ENCODE measurements at places on chromosomes 1 and 21.
A peak's percentile ranks its signal among the peaks of the same experiment; 100 is the strongest.

DNA sequence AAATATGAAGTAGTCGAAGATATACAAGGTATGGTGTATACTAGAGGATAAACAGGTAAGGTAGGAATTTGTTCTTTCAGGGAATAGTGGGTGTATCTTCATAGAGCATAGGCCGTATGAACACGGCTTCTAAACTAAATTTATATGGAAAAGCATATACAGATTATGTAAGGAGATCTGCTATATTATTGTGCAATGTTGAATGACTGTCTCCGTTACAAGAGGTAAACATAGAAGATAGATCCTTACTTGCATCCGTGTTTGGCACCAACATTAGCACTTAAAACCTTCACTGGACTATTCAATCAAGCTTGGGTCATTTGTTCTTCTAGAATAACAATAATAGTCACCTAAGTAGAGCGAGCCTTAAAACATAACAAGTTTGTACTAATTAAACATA, 45.9 kb downstream of the CLEC20A start:
- no peak for DNase-seq

GRCh38 chr1:235253219-235253962, 74.6 kb downstream of the ARID4B start:
- peak; percentile 71 for DNase-seq

DNA sequence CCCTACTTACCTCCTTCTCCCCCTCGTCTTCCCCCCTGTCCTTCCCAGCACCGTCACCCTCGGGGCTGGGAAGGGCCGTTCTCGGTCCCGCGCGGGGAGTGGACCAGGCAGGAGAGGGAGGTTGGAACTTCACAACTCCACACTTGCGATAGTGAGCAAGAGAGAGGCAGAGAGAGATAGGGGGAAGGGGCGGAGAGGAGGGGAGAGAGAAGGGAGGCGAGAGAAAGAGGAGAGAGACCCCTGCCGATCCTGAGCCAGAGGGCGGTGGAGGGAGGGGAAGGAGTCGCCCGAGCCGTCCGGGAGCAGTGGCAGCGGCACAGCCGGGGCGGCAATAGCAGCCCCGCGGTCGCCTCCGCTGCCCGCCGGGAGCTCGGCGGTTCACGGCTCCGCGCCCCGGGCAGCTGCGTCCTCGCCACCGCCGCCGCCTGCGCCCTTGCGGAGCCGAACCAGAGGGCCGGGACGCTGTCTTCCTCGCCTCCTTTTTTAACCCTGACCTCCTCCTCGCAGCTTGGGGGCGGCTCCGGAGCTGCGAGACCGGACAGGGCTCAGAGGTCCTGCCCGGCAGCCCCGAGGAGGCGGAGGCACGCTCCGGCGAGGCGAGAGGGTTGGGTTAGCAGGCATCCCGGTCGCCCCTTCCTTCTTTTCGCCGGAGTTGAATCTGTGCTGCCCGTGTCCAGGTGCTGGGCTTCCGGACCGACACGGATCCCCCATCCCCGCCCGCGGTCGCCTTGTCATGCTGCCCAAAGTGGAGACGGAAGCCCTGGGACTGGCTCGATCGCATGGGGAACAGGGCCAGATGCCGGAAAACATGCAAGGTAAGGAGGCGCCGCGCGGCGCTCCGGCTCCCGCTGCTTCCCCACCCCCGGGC, 11.7 kb downstream of the NR5A2 start:
- peak; percentile 59 for DNase-seq

DNA sequence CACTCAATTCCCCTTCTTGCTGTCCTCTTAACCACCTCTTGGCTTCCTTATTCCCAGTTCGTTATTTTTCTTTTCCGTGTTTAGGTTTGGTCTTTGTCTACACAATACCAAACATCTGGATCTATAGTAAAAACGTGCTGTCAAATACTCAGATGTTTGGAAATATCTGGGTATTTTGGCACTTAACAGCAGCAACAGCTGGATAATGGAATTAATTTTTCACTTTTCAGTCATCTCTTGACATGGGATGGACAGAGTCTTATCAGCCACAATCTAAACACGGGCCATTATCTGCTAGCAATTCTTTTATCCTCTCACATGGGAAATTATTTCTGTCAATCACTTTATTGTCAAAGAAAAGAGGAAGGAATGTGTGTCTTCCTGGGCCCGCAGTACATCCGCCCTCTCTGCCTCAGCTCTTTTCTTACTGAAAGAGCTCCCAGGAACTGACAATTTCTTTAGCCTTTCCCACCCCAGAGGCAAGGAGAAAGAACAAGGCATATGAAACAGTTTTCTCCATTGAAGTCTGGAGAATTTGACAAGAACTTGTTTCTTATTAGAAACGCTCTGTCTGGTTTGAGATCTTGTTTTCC, 13.4 kb downstream of the NHLH2 start:
- DNase-seq, result no peak

DNA sequence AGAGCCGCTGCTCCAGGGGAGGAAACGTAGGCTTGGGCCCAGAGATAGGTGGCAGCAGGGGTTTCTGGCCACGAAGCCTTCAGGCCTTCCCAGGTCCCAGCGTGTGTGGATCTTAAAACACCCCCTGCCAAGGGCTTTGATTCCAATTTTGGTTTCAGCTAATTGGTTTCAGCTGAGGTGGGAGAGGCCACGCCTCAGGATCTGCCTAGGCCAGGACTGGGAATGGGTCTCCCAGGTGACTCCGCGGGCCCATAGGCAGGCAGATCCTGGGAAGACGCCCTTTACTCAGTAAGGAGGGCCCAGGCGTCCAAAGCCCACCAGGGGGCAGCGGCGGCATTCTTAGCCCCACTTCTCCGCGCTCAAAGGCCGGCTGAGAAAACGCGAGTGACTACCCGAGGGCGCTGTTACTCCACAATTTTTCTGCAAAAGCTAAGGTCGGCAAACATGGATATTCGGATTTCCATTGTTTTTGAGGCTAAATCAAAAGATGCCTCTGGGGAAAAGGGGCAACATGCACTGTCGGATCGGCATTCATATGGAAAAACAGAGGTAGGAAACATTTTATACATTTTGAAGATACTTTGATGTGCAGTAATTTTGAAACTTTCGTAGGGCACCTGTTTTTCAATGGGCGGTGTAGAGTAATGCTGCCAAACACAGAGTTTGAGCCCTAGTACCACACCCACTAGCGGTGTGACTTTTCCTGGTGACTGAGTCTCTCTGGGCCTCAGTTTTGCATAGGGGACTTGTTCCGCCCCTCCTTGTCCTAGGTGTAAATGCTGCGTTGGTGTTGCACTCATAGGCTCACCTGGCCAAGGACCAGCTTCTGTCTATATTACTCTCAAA, 31.8 kb upstream of the BCL10 start:
- peak; percentile 94 for DNase-seq

- DNase-seq, result no peak
Measured at GRCh38 chr1:157162345-157162744, 24.1 kb upstream of the ETV3 start.

GRCh38 chr1:62117018-62117750, 77.5 kb upstream of the L1TD1 start:
- no peak for DNase-seq

DNA sequence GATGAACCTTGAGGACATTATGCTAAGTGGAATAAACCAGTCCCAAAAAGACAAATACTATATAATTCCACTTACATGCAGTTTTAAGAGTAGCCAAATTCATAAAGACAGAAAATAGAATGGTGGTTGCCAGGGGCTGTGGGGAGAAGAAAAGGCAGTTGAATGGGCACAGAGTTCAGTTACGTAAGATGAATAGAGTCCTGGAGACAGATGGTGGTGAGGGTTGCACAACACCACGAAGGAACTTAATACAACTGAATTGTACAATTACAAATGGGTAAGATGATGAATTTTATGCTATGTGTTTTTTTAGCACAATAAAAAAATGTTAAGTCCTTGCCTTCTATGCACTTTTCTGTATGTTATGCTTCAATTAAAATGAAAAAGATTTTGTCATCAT, 66.6 kb downstream of the CD34 start:
- no peak for DNase-seq

DNA sequence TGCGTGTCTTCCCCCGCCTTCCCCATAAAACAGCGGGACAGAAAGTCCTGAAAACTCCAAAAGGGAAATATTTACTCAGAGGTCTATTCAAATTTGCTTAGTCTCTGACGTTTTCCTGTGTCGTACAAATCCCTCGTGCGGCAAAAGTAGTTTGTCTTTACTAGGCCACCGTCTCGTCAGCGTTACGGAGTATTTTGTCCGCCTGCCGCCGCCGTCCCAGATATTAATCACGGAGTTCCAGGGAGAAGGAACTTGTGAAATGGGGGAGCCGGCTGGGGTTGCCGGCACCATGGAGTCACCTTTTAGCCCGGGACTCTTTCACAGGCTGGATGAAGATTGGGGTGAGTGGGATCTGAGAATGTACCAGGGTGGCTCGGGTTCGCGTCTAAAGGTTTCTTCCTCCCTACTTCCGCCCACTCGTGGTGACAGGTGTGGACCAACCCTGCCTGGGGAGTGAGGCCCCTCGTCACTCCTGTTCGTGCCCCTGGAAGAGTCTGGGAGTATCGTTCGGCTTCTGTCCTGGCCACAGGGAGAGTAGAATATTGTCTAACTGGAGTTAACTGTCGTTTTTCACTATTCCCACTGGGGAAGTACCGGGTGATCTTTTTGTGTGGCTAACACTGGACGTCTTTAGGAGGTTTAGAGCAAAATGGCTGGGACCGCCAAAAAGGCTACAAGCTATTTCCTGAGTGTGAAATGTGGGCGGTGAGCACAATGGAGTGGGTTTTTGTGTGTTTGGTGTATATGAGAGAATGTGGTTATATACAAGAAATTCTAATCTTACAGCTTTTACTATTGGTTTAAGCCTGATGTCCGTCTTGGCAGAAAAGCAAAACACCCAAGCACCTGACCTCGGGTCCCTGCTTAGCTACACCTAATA, at the start of gene ATF6:
Gene ATF6, plus strand, starts transcription at position 219 of the 880 bp plus-strand sequence. Its CDS starts 41 bp downstream, at position 260.
- DNase-seq, result peak; percentile 76

- DNase-seq, result no peak
Measured at GRCh38 chr1:214244841-214245240, 36.1 kb upstream of the SMYD2 start.

DNA sequence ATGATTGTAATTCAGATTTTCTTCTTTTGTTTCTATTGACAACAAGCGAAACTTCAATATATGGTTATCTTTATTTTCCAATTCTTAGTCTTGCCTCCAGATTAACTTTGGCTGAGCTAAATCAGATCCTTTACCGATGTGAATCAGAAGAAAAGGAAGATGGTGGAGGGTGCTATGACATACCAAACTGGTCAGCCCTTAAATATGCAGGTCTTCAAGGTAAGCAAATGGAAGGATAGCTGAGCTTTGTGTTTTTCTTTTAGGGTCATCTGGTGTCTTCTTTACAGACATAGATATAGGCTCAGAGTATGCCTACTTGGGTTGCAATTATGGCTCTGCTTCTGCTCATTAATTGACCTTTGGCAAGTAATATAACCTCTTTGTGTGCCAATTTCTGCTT, 37.7 kb downstream of the AGL start:
- DNase-seq, result no peak

DNA sequence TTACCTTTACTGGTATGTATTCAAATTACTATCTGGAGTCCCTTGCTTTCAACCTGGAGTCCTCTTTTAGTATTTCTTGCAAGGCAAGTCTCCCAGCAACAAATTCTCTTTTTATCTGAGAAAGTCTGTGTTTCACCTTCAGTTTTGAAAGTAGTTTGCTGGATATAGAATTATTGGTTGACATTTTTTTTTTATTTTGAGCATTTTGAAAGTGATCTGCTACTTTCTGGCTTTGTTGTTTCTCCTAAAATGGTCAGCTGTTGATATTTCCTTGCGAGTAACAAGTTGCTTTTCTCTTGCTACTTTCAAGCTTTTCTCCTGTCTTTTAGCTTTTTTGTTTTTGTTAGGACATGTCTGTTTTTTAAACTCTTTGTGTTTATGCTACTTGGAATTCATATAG, 126.1 kb downstream of the TRIM33 start:
- DNase-seq, result no peak

DNA sequence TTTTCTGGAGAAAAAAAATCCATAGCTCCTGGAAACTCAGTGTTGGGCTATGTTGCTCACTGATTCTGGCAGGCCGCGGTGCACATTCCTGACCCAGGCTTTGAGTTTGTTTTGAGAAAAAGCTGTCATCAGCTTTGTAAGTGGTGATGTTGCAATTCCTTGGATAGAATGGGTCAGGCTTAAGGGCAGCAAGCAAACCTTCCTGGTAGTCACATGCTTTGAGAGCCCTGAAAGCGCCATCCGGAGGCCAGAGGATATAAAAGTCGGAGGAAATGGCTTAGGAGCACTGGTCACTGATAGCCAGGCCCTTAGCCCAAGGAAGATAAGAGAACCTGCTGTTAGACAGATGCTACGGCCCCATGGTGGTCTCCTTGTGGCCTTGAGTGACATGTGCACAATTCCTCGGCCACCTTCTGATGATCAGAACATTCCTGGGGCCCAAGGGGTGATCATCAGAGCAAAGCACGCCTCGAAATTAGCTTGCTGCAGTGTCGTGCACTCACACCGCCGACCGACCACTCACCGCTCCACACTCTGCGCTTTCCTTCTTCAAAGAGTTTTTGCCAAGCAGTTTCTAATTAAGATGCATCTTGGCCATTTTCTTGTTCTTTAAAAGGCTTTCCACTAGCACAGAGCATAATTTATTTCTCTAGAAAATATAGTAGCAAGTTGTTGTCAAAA, 78.6 kb downstream of the MAN1C1 start:
- DNase-seq, result peak; percentile 56

GRCh38 chr21:44437696-44438431, 17.4 kb upstream of the LRRC3 start:
- DNase-seq, result no peak

DNA sequence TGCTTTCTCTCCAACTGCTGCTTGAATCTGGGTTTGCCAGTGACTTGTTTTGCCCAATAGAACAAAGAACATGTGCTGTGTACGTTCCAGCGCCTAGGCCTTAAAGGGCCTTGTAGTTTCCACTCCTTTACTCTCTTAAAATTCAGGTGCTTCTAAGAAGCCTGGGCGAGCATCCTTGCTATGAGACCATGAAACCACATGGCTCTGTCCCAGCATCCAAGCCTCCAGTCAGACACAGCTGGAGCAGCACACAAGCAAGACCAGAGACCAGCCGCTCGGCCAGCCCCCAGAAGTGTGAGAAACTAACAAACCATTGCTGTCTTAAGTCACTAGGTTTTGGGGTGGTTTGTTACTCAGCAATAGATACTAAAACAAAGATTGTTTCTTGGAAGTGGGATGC, 15.1 kb downstream of the PLEKHO1 start:
- DNase-seq, result no peak

DNA sequence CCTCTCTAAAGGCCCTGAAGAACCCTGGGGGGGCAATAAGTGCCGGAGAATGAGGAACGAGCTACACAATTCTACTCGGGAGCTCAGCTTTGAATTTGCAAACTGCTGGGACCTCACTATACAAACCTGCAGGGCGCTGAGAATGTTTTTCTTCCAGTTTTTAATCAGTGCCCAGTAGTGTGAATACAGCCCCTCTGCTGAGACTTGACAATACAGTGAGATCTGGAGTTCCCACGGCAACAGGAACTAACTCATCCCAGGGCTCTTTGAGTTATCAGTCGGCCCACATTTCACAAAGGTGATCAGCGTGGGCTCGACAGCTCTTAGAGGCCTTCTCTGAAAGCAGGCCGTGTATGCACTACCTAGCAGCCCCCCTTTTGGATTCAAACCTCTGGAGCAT, 41.7 kb downstream of the TMEM53 start:
- DNase-seq, result no peak

DNA sequence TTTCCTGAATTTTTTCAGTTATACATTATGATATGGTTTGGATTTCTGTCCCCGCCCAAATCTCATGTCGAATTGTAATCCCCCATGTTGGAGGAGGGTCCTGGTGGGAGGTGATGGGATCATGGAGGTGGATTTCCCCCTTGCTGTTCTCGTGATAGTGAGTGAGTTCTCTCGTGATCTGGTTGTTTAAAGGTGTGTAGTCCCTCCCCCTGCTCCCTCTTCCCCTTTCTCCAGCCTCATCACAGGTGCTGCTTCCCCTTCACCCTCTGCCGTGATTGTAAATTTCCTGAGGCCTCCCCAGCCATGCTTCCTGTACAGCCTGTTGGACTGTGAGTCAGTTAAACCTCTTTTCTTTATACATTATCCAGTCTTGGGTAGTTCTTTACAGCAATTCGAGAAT, 93.2 kb upstream of the HNRNPU start:
- DNase-seq, result no peak
